Chondrocyte (in vitro differentiated cells): ENCODE measurements at places on chromosomes 3 and 15. TPM values are rescaled to one million over a fixed set of nuclear protein-coding genes. Genes with fewer than 3 reads are reported as not detected.

The CCDC39 gene
- total RNA-seq, result not detected in 3 replicates

The EXD1 gene
- total RNA-seq, result not detected in 3 replicates

The MYO5A gene
- total RNA-seq, result 40.9 to 44.7 TPM (median 41.0 TPM) in 3 replicates

The EFCC1 gene
- total RNA-seq, result 0.13 TPM in 1 of 3 replicates, not detected in the others

The SLC33A1 gene
- 30.0 to 39.5 TPM (median 31.3 TPM) in 3 replicates for total RNA-seq

- peaks cover 12% of the 10 kb centered on the region for H3K27me3 ChIP-seq
- H3K36me3 ChIP-seq, result no peaks in the 10 kb centered on the region
- H3K27ac ChIP-seq, result no peak overlapping the region
- DNase-seq, result no peak
- no peak overlapping the region for H3K4me3 ChIP-seq
- H3K4me1 ChIP-seq, result peaks cover 4% of the 10 kb centered on the region
Measured at GRCh38 chr3:195551381-195551978, 8.4 kb upstream of the PPP1R2 start.

DNA sequence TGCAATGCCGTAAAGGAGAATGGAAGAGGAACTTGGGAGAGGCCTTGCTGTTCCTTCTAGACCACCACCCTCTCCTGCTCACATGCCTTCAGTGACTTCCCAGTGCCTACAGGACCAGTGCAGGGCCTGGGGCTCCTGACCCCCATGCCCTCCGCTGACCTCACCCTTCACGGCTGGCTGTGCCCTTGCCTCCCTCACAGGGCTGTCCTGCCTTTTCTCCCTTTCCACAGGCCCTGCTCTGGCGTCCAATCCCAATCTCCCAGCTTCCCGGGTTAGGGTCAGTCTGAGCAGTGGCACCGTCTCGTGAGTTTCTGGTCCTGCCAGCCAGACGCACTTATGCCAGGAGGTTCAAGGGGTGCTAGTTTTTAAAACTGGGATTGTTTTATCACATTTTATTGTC lies 110.4 kb downstream of the WNT7A start:
- no peak overlapping the region for H3K27ac ChIP-seq
- peak; percentile 56 for DNase-seq
- H3K36me3 ChIP-seq, result no peaks in the 10 kb centered on the region

GRCh38 chr3:47418167-47419082 lies 37.6 kb downstream of the PTPN23 start:
- peaks cover 11% of the 10 kb centered on the region for H3K4me1 ChIP-seq
- peak; percentile 89 for DNase-seq
- H3K36me3 ChIP-seq, result peaks cover 4% of the 10 kb centered on the region
- H3K4me3 ChIP-seq, result no peak overlapping the region

- H3K4me3 ChIP-seq, result no peak overlapping the region
- H3K36me3 ChIP-seq, result no peaks in the 10 kb centered on the region
- H3K4me1 ChIP-seq, result peaks cover 13% of the 10 kb centered on the region
- peaks cover 2% of the 10 kb centered on the region for H3K27me3 ChIP-seq
- H3K27ac ChIP-seq, result no peak overlapping the region
Measured at GRCh38 chr3:193132964-193133363, 108.1 kb upstream of the PLAAT1 start.

DNA sequence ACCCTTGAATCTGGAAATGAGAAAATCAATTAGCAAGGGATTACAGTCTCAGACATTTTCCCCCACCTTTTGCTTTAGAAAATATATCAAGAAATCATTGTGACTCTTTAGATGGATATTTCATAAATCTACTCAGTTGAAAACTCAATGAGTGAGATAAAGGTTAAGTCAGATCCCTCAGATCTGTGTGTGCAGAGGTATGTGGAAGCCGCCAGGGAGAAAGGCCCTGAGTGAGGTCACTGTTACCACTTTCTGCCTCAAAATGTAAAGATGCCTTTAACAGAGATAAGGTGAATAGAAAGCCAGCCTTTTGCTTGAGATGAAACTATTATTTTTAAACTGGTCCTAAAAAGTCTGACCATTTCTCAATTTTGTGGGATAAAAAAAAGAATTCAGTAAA lies 225.6 kb upstream of the HES1 start:
- H3K27ac ChIP-seq, result no peak overlapping the region
- H3K27me3 ChIP-seq, result peaks cover 68% of the 10 kb centered on the region
- H3K36me3 ChIP-seq, result peaks cover 3% of the 10 kb centered on the region
- H3K4me1 ChIP-seq, result peaks cover 5% of the 10 kb centered on the region

- DNase-seq, result no peak
- no peaks in the 10 kb centered on the region for H3K36me3 ChIP-seq
- H3K27ac ChIP-seq, result no peak overlapping the region
- peaks cover 8% of the 10 kb centered on the region for H3K27me3 ChIP-seq
Measured at GRCh38 chr3:132016061-132017041, 18.5 kb downstream of the CPNE4 start.

DNA sequence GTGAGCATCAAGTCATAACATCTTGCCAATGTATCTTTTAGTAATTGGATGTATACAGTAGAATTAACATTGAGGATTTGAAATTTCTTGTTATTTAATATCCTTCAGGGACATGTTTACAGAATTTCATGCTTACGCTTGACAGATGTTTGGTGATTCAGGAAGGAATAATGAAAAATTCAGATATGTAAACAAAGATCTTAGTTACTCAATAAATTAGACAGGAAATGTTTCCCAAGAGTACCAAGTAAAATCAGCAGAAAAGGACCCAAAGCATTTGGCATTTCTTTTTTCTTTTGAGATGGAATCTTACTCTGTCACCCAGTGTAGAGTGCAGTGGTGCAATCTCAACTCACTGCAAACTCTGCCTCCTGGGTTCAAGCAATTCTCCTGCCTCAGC lies 4.7 kb upstream of the COL6A5 start:
- H3K4me3 ChIP-seq, result no peak overlapping the region
- H3K27ac ChIP-seq, result no peak overlapping the region
- H3K27me3 ChIP-seq, result peaks cover 11% of the 10 kb centered on the region
- DNase-seq, result no peak

GRCh38 chr3:115512565-115513415 lies 110.5 kb upstream of the GAP43 start:
- H3K27ac ChIP-seq, result peak overlapping the region; percentile 87
- peak overlapping the region; percentile 91 for H3K4me3 ChIP-seq
- peaks cover 32% of the 10 kb centered on the region for H3K4me1 ChIP-seq
- H3K36me3 ChIP-seq, result no peaks in the 10 kb centered on the region
- DNase-seq, result no peak

GRCh38 chr3:100437721-100438622 lies 36.6 kb downstream of the LNP1 start:
- no peak for DNase-seq
- no peaks in the 10 kb centered on the region for H3K4me1 ChIP-seq
- H3K4me3 ChIP-seq, result no peak overlapping the region
- peaks cover 2% of the 10 kb centered on the region for H3K36me3 ChIP-seq
- H3K27me3 ChIP-seq, result no peaks in the 10 kb centered on the region

DNA sequence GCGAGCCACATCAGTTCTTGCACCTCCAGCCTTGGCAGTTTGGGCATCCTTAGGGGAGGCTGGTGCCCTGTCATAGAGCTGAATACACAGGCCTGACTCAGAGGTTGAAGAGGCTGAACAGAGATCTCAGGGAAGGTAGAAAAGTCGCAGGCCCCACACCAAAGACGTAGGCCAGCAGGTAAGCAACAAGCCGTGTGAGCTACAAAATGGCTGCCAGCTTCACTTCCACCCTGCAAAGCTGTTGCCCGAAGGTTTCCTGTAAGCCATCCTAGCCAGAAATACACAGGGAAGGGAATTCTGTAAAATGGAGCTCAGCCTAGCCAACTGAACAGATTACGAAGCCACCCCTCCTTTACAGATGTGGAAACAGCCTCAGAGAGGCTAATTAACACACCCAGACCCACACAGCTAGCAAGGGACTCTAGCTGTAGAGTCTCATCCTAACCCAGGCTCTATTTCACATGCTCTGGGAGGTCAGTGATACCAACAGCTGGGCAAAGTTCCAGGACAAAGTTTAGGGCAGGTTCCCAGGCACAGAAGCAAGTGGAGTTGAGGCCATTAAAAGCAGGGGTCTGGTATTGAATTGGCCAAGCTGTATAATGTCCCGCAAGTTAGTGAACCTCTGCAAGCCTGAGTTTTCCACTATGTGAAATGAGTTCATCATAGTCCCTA lies 66.3 kb upstream of the RASGRF1 start:
- no peaks in the 10 kb centered on the region for H3K36me3 ChIP-seq
- no peak for DNase-seq
- no peak overlapping the region for H3K27ac ChIP-seq
- no peaks in the 10 kb centered on the region for H3K4me1 ChIP-seq
- peaks cover 2% of the 10 kb centered on the region for H3K27me3 ChIP-seq

DNA sequence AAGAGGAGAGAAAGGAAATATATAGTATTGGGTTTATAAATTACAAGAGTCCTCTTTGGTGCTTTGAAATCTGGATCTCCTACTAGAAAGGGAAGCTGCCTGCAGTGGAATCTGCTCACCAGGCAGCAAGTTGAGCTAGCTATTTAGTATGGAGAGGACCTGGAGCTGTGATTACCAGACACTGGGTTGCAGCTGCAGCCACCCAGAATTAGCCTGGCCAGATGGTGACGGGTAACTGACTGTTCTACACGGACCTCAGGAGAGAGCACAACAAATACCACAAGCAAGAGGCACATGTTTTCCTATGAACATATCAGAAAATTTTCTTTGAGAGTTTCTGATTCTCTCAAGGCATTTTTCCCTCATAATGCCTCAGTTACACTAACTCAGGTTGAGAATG lies 46.5 kb downstream of the SYNPR start:
- no peak for DNase-seq
- no peaks in the 10 kb centered on the region for H3K36me3 ChIP-seq
- H3K4me3 ChIP-seq, result no peak overlapping the region
- H3K27me3 ChIP-seq, result peaks cover 16% of the 10 kb centered on the region

DNA sequence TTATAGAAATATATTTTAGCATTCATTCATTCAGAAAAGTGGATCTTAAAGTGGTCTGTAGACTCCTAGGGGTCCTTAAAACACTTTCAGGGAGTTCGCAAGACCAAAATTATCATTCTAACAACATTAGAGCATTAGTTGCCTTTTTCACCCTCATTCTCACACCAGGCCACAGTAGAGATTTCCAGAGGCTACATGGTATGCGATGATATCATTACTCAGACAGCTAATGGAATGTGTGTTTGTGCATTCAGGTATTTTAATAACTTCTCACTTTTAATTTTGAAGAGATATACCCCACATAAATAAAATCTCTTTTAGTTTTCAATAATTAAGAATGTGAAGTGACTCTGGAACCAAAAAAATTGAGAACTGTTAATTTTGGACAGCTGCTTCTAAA lies 206.9 kb downstream of the NSUN3 start:
- peak overlapping the region; percentile 71 for H3K27ac ChIP-seq
- DNase-seq, result no peak
- H3K27me3 ChIP-seq, result peaks cover 2% of the 10 kb centered on the region
- no peaks in the 10 kb centered on the region for H3K36me3 ChIP-seq
- H3K4me1 ChIP-seq, result peaks cover 30% of the 10 kb centered on the region
